ENCODE measurements at places on chromosomes 7 and 10. TPM values are rescaled to one million over a fixed set of nuclear protein-coding genes. Genes with fewer than 3 reads are reported as not detected.

The PHKG1 gene
- total RNA-seq: 1.2 TPM

The TMEM213 gene
- not detected for total RNA-seq

DNA sequence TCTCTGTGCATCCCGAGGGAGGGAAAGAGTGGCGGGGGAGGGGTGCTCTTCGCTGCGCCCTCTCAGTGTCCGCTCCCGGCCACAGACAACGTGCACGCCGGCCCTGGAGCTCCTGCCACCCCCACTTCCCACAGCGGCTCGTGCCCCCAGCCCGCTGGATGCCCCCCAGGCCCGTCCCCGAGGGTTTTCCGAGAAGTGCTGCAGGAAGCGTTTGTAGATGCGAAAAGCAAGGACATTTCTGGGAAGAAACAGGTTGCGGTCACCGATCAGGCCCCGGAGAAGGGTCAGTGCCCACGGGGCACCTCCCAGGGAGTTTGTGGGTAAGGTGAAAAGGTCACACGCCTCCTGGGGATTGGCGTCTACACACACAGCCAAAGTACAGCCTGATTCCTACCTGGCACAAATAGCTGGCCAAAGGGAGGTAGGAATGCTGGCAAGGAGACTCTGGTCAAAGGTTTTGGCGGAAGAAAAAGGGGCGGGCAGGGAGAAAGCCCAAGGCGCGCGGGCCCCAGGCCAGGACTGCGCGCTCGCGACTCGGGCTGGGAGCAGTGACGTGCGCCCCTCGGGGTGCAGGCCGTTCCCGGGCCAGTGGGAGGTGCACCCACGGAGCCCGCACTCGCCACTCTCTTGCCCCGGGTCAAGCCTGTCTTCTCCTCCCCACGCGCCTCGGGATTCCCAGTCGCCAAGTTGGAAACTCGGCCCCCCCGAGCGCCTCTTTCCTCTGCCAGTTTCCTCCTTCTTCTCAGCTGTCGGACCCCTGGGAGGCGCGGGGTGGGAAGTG, 1.5 kb upstream of the NRP1 start:
- H3K27ac ChIP-seq: no peak overlapping the region
- no peak for DNase-seq
- peaks cover 9% of the 10 kb centered on the region for H3K4me1 ChIP-seq
- no peak overlapping the region for H3K4me3 ChIP-seq
- H3K36me3 ChIP-seq: no peaks in the 10 kb centered on the region

The EEPD1 gene
- 0.66 TPM for total RNA-seq

DNA sequence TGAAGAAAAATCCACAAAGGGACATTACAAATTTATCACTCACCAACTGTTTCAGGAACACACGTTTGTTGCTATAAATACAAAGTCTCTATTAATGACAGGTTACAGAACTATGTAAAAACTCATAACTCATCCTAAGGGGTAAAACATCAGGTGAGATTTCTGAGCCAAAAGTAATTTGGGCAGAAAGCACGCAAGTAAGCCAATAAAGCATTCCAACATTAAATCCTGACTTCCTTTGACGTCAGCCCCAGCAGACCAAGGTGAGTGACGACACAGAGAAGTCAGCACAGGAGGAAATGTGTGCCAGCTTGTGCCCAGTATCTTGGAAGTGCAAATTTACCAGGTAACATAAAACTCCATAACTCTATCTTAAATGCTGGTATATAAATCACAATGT, 45.7 kb downstream of the IMMP2L start:
- H3K4me1 ChIP-seq: no peaks in the 10 kb centered on the region
- H3K36me3 ChIP-seq: no peaks in the 10 kb centered on the region
- H3K4me3 ChIP-seq: no peak overlapping the region
- no peaks in the 10 kb centered on the region for H3K27me3 ChIP-seq
- H3K27ac ChIP-seq: no peak overlapping the region

DNA sequence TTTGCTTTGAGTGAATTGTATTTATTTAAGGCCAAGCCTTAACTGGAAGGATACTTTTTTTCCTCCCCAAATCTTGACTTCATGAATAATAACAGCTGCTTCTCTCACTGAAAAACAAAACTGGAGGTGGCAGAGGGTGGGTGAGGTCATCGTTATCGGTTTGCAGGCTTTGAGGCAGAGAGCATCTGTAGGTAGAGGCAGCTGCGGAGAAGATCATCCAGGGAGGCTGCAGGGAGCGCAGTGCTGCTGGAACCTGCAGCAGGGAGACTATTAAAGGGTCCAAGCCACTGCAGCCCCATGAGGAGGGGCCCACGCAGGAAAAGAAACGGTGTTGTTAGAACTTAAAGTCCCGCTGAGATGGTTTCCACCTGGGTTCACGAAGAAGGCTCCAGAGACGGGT, 112.1 kb upstream of the SDK1 start:
- no peaks in the 10 kb centered on the region for H3K36me3 ChIP-seq
- DNase-seq: no peak
- no peaks in the 10 kb centered on the region for H3K27me3 ChIP-seq
- H3K4me3 ChIP-seq: no peak overlapping the region
- H3K4me1 ChIP-seq: no peaks in the 10 kb centered on the region

The CNPY1 gene
- not detected for total RNA-seq

GRCh38 chr10:129219364-129219763, 247.7 kb upstream of the MGMT start:
- H3K4me3 ChIP-seq: no peak overlapping the region
- no peaks in the 10 kb centered on the region for H3K27me3 ChIP-seq
- no peaks in the 10 kb centered on the region for H3K4me1 ChIP-seq
- H3K36me3 ChIP-seq: no peaks in the 10 kb centered on the region
- H3K27ac ChIP-seq: no peak overlapping the region
- no peak for DNase-seq

GRCh38 chr10:102384053-102384452, 11.5 kb upstream of the NFKB2 start:
- no peak overlapping the region for H3K4me3 ChIP-seq
- H3K4me1 ChIP-seq: no peaks in the 10 kb centered on the region
- DNase-seq: no peak
- H3K27me3 ChIP-seq: no peaks in the 10 kb centered on the region

The PODXL gene
- 1.2 TPM for total RNA-seq

DNA sequence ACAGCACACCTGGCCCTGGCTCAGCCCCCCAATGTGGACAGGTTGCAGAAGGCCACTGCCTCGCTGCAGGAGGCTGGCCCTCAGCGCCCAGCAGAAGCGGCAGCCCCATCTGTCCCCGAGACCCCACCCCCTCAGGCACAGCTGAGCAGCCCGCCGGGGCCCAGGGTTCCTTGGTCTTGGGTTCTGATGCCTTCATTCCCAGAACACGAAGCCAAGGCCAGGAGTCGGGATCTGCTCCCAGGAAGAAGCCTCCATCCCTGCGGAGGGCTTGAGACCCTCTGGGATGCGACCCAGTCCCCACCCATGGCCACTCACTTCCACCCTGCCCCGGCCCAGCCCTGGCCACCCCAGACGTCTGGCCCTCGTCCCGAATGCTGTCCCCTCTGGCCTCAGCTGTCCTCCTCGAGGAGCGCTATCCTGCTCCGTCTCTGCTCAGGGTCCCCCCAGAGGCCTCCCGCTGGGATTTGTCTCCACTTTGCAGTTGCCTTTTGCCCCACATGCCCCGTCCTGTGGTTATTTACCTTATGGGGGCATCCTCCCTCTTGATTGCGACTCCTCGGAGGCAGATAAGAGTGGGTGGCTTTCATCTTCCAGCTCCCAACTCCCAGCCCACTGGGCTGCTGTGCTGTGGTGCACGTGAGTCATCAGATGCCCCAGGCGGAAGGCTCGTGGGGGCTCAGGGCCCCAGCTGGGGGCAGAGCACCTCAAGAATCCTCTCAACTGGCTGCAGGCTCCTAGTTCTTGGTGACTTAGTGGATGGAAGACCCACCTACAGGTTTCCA, 97.5 kb downstream of the MKI67 start:
- H3K36me3 ChIP-seq: no peaks in the 10 kb centered on the region
- H3K4me3 ChIP-seq: no peak overlapping the region
- no peak for DNase-seq
- no peaks in the 10 kb centered on the region for H3K27me3 ChIP-seq
- no peaks in the 10 kb centered on the region for H3K4me1 ChIP-seq
- no peak overlapping the region for H3K27ac ChIP-seq

DNA sequence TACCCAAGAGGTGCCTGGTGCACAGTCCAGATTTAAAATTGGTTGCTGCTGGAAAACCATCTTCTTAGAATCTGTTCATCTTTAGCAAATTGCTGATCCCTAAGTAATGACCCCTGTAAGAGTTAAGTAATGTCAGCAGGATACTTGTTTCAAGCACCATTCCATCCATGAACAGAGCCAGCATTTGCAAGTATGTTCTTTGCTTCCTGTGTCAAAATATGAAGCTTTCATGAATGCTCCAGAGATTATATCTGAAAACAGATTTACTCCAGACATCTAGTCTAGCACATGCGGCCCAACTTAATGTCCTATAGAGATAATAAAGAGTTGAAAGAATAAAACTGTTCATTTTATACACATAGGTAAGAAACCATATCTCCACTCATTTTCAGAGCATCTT, 98.7 kb upstream of the ZNF438 start:
- peaks cover 18% of the 10 kb centered on the region for H3K4me1 ChIP-seq
- no peak overlapping the region for H3K27ac ChIP-seq
- no peak overlapping the region for H3K4me3 ChIP-seq
- no peaks in the 10 kb centered on the region for H3K27me3 ChIP-seq

DNA sequence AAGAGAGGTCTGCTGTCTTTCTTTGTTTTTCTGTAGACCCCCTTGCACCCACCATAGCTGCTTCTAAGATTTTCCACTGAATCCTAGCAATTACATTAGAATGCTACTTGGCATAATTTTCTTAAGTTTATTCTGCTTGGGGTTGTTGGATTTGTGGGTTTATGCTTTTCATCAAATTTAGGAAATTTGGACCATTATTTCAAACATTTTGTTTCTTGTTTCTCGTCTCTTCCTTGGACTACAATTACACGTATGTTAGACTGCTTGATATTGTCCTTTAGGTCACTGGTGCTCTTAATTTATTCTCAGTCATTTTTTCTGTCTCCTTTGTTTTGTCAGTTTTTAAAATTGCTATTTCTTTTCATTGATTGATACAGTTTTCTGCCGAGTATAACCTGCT, 65.8 kb downstream of the FANK1 start:
- no peak for DNase-seq
- H3K27me3 ChIP-seq: no peaks in the 10 kb centered on the region
- H3K4me1 ChIP-seq: no peaks in the 10 kb centered on the region
- no peak overlapping the region for H3K4me3 ChIP-seq

- H3K36me3 ChIP-seq: no peaks in the 10 kb centered on the region
- H3K27me3 ChIP-seq: no peaks in the 10 kb centered on the region
- no peak for DNase-seq
- no peaks in the 10 kb centered on the region for H3K4me1 ChIP-seq
- no peak overlapping the region for H3K27ac ChIP-seq
Measured at GRCh38 chr7:17560516-17560915, 262.1 kb downstream of the AHR start.

DNA sequence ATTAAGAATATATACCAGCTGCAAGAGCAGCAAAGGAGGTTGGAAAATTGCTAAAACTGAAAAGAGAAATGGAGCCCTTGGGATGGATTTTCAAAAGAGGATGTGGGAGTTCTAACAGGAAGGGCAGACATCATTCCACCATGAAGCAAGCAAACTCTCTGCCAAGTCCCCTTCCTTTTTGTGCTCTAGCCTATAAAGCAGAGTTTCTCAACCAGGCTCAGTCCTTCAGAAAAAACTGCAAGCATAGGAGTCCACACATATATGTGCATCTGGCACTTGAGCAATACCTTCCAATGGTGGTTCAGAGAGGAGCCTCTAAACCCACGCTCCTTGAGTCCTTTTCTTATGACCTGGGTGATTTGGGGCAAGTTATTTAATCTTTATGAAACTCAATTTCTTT, 98.6 kb upstream of the MKX start:
- no peak for DNase-seq
- no peak overlapping the region for H3K27ac ChIP-seq
- H3K36me3 ChIP-seq: no peaks in the 10 kb centered on the region
- no peaks in the 10 kb centered on the region for H3K27me3 ChIP-seq
- H3K4me1 ChIP-seq: no peaks in the 10 kb centered on the region
- no peak overlapping the region for H3K4me3 ChIP-seq

GRCh38 chr7:157469181-157470016, 132.6 kb downstream of the DNAJB6 start:
- no peak for DNase-seq
- H3K27ac ChIP-seq: no peak overlapping the region
- H3K27me3 ChIP-seq: no peaks in the 10 kb centered on the region
- H3K4me1 ChIP-seq: peaks cover 32% of the 10 kb centered on the region
- H3K36me3 ChIP-seq: no peaks in the 10 kb centered on the region

DNA sequence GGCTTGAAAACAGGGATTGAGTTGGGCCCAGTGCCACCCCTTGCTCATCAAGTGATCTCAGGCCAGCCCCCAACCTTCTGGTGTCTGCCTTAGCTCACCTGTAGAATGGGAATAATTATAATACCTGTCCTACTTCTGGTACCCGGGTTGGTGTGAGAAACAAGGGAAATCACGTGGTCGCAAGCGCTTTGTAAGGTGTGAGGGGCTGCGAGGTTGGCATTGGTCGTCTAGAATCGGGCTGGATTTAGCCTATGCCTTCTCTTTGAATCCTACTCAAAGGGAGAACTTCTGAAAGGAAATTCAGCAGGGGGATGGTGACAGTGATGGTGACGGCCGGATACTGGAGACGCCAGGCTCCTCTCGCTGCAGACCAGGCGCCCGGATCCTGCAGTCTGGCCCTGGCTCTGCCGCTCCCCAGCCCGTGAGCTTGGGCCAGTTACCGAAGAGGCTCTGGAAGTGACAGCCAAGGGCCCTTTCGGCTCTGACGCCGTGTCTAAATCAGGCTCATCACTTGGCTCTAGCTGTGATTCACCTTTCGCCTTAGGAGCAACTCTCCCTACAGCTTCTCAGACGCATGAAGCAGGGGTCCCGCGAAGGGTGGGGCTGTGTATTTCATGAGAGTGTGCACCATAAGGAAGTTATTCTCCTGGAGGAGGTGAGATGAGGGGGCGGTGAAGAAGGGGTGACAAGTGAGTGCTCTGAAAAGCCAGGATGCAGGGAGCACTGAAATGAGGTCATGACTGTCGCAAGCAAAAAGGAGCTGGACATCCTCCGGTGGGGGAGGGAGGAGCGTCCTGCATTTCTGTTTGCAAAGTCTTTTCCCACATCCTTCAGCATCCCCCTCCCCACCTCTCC, 4.0 kb upstream of the CREB5 start:
- DNase-seq: no peak
- H3K4me3 ChIP-seq: no peak overlapping the region
- H3K4me1 ChIP-seq: peaks cover 7% of the 10 kb centered on the region
- H3K27ac ChIP-seq: no peak overlapping the region
- no peaks in the 10 kb centered on the region for H3K36me3 ChIP-seq
- peaks cover 16% of the 10 kb centered on the region for H3K27me3 ChIP-seq

DNA sequence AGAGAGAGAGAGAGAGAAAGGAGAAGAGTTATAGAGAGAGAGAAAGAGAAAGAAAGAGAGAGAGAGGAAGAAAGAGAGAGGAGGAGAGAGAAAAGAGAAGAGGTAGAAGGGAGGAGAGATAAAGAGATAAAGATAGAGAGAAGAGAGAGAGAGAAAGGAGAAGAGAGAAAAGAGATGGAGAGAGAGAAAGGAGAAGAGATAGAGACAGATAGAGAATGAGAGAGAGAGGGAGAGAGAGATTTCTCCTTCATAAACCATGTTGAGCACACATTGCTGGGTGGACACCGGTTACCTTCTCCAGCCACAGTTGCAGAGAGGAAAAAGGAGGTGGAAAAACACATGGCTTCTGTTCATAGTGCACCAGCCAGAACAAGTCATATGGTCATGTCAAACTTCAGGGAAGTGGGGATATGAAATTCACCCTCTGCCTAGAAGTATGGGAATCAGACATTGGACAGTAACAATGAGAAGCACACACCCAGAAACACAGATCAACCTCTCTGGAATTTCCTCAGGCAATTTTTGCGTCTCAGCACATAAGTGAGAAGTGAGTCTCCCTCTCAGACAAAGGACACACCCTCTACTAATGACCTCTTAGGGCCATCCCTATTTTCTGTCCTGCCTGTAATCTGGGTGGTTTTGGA, 172.5 kb upstream of the SVIL start:
- no peak overlapping the region for H3K27ac ChIP-seq
- peaks cover 6% of the 10 kb centered on the region for H3K4me1 ChIP-seq
- DNase-seq: no peak
- no peaks in the 10 kb centered on the region for H3K36me3 ChIP-seq
- H3K4me3 ChIP-seq: no peak overlapping the region

The IGFBP3 gene
- 4.5 TPM for total RNA-seq

Measured in CD8-positive, alpha-beta memory T cell (primary cell).